ENCODE measurements at places on chromosomes 2 and 18.

DNA sequence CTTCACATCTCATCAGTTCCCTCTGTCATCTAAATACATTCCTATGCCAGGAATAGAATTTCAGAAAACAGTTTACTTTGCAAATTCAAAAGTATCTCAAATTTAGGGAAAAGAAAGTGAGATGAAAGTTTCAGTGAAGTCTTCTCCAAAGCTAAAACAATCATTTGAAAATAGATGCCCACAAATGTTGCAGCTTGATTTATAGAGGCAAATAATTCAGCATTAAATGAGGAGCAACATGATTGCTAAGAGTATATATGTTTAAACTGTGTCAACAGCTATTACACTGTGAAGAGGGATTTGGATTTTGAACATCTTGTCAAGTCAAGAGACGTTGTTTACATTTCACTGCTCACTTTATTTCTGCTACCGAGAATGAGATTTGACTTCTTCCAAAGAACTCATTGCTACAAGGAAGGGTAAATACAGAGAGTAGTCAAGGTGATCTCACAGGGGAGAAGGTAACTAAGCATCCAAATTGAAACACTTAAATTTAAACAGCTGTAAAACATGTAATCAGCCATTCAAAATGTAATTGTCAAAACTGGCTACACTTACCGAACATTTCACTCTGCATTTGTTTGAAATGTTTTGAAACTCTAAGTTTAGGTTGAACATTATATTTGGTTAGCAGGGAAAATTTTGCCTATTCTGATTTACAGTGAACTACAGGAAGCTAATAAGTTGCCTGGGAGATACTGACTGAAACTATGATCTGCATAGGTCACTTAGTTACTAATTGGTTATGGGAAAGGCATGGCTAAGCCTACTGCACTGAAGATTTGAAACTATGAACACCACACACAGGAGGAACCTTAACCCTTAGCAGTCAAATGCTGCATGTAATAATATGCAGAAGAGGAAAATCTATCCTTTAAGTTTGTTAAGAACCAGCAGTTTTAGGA lies 33.2 kb upstream of the GALNT3 start:
- DNase-seq = no peak

DNA sequence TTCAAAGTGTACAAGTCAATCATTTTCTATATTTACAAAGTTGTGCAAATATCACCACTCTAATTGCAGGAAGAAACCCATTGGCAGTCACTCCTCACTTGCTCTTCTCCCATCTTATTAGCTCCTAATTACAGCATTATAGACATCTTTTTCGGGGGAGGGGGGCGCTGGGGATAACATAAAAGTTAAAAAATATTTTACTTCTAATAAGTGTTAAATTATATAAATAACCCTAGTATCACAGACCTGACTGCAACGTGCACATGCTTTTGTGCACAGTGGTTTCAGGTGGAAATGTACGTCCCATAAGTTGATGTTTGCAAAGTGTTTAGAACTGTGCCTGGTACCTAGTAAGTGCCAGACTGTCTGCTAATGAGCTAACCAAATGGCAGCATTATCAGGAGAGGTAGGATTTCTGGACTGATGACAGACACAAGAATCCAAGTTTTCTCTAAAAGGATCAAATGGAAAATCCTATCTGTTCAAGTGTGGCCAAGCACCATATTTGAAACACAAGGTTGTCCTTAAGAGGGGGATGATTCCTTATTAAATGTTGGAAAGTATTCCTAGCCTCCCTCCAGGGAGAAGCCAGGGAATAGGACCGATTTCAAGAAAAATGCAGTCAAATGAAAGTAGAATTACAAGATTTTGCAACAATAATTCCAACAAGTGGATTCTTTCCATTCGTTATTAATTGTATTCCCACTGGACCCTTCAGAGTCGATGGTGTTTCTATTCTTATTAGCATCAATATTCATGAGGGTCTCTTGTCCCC lies 70.0 kb downstream of the ACKR3 start:
- no peak for DNase-seq

GRCh38 chr18:24023185-24023814 lies 8.7 kb downstream of the TTC39C start:
- no peak for DNase-seq

GRCh38 chr2:4110273-4110672 lies 406.9 kb downstream of the DCDC2C start:
- DNase-seq = no peak

- DNase-seq = no peak
Measured at GRCh38 chr2:41878716-41879234, 169.0 kb upstream of the PKDCC start.

DNA sequence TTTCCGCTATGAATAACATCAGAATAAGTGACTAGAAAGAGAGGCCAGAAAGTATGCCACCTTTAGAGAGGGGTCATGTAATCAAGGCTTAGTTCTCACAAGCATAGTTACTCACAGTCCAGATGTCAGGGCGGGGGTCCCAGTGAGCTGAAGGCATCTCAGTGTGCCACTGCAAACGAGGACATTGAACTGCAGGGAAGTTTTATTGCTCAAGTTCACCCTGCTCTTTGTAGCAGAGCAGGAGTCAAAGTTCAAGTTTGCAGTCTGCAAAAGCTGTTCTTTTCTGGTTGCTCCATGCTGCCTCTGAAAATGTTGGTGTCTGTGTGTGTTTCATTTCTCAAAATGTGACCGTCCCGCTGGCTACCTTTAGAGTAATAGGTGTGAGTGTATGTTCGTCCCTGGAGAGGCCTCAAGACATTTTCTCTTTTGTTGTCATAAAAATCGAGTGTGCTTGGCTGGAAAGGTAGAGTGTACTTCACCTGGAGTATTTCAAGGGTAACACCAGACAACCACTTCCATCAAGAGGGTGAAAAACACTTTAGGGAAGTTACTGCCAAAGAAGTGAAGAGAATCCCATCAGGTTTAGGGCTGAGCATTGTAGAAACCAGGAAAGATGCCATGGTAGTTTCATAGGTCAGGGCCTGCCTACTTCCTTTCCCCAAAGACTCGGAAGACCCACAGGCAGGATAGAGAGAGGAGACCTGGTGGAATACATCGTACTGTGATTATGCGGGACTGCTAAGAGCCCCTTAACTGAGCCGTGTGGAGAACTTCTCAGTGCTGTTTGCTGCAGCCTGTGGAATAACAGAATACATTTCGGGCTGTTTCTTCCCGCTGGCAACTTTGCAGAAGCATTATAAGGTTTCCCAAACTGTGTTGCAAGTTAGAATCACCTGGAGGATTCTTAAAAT lies 89.9 kb downstream of the LYPD6 start:
- no peak for DNase-seq

DNA sequence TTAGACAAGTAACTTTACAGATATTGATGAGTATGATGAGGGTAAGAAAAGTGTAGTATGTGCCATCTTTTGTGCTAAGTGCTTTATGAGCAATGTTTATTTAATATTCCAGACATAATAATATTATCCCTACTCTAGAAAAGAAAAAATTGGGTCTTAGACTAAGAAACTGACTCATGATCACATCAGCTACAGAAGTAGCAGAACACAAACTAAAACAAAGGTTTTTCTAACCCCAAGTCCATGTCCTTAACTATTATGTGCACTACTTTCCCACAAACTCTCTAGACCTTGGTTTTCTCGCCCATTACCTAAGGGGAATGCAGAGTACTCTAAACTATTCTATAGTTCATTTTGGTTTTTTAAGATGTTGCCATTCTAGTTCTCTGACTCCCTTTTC lies 64.5 kb downstream of the BAZ2B start:
- no peak for DNase-seq

DNA sequence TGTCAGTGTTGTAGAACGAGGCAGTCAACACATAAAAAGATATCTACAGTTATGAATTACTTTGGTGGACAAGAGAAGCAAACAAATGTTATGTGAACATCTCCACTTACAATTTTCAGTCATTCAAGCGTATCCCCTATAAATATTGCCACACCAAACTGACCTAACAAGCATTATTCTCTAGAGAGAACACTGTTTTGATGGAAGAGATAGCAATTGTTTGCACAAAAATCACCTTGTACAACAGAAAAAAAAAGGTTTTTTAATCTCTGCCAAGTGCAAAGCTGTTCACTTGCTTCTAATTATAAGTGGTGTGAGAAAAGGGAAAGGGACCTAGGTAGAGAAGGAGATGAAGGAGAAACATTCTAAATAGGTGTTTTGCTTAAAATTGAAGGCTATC lies 33.8 kb downstream of the PID1 start:
- DNase-seq = no peak

DNA sequence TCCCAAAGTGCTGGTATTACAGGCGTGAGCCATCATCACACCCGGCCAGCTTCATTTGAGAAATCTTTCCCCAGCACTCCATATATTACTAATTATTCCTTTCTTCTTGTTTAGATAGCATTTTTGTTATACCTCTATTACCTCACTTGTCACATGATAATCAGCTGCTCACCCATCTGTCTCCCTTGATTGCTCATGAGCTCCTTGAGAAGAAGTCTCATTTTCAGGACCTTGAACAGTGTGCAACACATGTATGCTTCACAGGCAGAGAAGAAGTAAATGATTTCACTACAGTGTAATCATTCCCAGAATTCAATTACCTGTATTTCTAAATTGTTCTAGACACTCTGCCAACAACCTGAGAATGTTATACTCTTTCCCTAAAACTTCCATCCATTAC lies 6.2 kb downstream of the PAIP2B start:
- DNase-seq = no peak

- no peak for DNase-seq
Measured at GRCh38 chr2:229485857-229486256, 214.8 kb upstream of the PID1 start.

DNA sequence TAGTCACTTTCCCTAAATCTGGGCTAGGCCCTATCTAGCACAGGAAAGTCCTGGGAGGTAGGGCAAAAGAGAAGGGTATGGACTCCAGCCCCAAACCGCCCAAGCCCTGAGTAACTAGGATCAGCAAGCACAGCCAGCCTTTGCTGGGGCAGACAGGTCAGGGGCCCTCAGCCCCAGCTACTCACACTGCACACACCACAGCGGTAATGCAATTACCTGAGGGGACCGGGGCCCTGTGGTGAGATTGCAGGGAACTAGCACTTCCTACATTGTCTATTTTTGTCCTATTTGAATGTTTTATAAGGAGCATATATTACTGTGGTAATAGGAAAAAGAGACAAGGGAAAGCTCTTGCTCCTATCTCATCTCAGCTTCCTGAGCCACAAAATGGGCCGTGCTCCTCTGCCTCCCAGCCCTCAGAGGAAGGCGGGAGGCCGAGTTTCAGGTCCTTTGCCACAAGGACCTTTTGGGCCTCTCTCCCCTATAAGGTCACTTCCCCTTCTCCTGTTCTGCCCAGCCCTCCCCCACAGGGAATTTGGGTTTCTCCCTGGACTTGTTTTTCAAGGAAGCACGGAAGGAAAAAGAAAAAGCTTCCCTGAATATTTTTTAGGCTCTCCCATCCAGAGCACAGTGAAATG lies 20.5 kb downstream of the RAB11FIP5 start:
- DNase-seq = no peak

GRCh38 chr2:214575030-214575429 lies 164.2 kb downstream of the VWC2L start:
- DNase-seq = no peak

GRCh38 chr2:185970148-185970852 lies 231.7 kb downstream of the FSIP2 start:
- no peak for DNase-seq

DNA sequence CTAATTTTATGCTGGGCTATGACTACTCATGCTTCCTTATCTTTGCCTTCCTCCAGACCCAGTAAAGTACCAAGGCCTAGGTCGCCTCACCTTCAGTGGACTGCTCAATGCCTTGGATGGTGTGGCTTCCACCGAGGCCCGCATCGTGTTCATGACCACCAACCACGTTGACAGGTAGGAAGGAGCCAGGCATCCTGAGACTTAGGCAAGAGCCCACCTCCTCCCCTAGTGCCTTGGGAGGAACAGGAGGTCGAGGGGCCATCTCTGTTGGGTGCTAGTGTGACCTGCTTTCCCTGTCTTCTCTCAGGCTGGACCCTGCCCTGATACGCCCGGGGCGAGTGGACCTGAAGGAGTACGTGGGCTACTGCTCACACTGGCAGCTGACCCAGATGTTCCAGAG lies 3.3 kb downstream of the BCS1L start:
- no peak for DNase-seq

- no peak for DNase-seq
Measured at GRCh38 chr2:85956646-85957039, 67.9 kb upstream of the ST3GAL5 start.

DNA sequence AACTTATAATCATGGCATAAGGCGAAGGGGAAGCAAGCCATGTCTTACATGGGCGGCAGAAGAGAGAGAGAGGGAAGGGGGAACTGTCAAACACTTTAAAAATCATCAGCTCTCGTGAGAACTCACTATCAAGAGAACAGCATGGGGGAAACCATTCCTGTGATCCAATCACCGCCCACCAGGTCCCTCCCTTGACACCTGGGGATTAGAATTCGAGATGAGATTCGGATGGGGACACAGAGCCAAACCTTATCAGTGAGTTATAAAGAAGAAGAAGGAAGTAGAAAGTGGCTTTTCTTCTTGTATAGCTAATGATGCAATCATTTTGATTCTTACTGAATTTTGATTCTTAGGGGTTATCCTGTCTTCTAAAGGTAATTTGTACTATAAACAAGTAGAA lies 51.4 kb downstream of the SMCHD1 start:
- no peak for DNase-seq

DNA sequence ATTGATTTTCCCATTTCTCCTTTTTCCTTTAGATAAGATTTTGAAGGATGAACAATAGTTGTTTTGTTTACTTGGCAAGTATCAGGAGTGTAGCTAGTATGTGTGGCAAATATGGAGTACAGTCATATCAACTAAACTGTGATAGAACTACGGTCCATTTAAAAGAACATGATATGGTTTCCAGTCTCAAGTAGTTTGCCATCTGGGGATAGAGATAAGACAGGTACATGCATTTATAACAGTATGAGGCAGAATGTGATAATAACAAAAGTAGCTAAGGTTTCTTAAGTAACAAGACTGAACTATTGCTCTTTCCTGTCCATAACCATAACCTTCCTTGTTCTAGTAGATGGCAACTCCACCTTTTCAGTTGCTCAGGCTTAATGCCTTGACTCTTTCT lies 75.6 kb upstream of the TACR1 start:
- DNase-seq = no peak

DNA sequence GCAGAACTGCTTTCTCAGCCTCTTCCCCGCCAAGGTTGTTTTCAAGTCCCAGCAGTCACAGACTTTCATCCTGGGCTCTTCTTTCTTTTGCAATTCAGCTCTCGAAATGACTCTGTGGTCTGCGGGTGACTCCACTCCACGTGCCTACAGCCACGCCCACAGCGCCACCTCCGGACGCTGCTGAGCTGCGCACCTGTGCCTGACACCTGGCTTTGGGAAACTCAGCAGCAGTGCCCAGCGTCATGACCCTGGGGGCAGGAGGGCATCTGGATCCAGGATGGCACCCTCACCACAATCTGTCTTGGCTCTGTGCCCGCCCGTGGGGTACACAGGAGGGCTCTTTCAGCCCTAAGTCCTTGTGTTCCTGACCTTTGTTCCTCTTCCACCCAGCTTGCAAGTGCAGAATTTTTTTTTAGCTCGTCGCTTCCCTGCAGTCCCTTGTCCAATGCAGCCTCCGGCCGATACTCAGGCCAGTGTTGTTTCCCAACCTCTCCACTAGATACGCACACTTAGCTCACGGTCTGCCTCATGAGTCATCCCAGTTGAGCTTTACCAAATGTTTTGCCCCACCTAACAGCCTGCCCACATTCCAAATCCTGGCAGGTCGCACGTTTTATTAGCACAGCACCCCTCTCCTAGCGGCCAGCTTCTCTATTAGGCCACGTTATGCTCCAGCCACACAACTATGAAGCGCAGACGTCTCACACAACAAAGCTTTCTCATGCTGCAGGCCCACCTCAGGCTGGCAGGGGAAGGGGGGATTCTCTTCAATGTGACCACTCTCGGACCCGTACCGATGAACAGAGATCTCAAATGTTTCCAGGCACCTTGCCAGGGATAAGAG lies 6.5 kb upstream of the CAPN10 start:
- no peak for DNase-seq

All from activated naive CD4-positive, alpha-beta T cell (primary cell).